ENCODE measurements at places on chromosomes 4 and X.

DNA sequence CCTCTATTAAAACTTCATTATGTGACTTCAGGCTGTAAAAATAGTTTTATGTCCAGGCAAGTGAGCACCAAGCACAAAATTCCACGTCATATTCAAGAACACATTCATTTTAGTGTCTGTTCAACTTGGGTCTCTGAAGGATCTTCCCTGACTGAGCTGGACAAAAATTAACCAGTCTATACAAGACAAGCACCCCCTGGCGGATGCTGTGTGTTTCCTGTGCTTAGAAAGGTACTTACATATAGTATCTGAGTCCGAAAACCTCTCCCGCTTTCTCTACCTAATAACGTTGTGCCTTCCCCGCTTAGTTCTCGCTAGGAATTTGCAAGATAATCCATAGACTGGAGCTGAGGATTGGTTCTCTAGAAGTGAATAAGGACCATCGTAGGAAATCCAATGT is 2214.5 kb upstream of the TENM3 start:
- DNase-seq, result no peak

GRCh38 chr4:61143461-61143860 is 56.7 kb upstream of the ADGRL3 start:
- DNase-seq, result no peak

DNA sequence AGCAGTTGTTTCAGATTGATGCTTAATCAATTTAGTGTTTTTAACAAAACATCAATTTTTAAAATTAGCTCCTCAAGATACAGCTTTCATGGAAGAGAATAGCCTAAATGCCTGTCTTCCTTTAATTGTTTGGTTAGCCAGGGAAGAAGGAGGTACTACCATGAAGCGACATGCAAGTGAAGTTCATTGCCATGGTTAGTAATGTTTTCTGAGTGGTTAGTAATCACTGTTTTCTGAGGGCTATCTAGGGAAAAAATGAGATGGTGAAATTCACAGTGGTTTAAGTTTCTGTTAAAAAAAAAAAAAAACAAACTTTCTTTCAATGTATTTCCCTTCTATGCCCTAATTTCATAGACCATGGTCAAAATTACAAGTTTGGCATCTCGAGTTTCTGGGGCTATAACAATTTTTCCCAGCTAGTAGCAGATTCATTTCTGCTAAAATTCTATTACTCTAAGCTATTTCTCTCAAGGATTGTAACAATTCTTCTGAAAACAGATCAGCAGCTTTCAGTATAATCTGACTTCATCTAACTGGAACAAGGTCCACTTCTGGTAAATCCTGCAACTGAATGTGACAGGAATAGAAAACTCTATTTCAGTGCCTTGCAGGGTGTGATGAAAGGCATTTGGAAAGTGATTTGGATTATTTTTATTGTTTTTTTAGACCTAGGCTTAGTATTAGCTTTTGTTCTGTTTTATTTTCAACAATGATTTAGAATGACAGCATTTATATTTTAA is 157.0 kb downstream of the PCDH18 start:
- peak; percentile 54 for DNase-seq

GRCh38 chr4:56130606-56131155 is 181.9 kb downstream of the CEP135 start:
- no peak for DNase-seq

GRCh38 chrX:7347465-7347864 is 199.5 kb upstream of the PUDP start:
- no peak for DNase-seq

GRCh38 chr4:173235050-173235449 is 66.4 kb downstream of the GALNT7 start:
- no peak for DNase-seq

DNA sequence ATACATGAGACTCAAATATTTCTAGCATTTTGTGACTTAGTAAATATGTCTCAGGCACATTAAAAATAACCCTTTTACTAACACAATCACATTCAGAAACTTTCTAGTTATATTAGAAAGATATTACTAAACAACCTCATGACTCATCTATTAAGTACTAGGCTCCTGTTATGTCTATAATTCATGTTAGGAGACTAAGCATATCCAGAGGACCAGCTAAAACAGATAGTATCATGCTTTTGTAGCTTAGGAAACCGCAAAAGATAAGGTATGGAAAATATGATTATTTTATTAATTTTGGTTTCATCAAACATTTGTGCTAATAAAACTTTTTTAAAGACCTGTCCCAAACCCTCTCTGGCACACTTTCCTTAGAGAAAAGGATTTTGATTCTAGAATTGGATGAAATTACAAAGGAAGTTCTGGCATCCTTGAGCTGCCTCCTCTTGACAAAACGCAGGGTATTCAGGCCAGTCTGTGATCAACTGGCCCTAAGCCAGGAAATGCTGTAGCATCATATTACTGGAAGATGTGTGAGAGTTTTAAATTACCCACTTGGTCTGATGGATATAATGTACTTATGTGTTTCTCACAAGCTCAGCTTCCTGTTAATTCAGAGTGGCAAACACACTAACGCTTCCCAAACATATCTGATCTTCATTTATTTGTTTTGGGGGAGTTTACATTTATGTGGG is 60.4 kb downstream of the NRK start:
- DNase-seq, result peak; percentile 60

DNA sequence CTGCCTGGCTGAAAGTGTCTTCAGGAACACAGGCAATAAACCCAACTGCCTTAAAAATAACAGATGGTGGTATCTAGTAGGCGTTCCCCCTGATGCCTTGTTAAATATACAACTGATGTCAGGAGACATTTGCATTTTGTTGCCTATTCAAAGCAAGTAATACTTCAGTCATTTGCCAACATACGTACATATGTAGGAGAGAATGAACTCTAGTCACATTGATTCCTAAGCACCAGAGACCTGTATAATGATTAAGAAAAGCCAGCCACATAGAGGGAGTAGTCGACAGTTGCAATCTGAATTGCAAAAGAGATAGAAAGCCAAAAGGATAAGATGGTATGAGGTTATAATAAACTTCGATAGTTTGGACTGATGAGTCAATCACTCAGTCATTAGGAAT is 191.0 kb upstream of the EMCN start:
- no peak for DNase-seq

- peak; percentile 35 for DNase-seq
Observed at GRCh38 chrX:43656005-43656494, at the start of gene MAOA. TSS of gene MAOA (plus strand) at chrX:43656299. CDS start at chrX:43656342, 43 bp downstream.

DNA sequence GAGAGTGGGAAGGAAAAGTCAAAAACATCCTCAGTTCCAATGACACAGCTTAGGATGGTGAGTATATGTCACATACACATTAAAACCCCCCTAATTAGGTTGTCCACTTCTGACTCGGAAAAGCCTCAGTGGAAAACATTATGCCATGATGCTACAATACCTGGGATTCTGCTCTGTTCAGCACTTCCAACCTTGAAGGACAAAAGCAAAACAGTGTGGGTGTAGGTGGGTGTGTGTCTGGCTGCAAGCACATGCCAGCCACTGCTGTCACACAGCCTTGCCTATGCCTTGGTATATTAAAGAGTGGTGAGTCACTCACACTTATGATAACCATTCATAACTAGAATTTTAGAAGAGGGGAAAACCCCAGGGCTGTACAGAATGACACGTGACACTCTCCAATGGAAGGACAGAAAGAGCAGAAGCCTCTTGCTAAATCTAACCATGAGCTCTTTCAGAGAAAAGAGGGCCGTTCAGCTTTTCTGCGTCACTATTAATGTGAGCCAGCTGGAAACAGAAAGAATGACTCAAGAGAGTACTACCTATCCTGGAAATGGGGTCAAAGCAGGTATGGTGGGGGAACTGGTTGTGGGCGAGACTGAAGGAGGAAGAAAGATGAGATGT is 159.6 kb downstream of the TET2 start:
- DNase-seq, result no peak

DNA sequence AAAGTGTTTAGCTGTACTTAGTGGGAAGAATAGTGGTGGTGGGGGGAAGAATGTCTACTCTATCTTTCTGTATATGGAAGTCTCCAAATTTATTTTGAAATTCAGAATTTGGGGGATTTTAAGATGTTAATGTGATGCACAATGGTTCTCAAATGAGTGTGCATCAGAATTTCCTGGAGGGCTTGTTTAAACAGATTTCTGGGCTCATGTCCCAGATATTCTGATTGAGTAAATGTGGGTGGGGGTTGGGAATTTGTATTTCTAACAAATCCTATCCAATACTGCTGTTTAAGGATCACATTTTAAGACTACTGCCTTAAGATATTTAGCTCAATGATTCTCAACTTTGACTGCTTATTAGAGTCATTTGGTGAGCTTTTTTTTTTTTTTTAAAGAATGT is 15.1 kb upstream of the INTS6L start:
- DNase-seq, result no peak

DNA sequence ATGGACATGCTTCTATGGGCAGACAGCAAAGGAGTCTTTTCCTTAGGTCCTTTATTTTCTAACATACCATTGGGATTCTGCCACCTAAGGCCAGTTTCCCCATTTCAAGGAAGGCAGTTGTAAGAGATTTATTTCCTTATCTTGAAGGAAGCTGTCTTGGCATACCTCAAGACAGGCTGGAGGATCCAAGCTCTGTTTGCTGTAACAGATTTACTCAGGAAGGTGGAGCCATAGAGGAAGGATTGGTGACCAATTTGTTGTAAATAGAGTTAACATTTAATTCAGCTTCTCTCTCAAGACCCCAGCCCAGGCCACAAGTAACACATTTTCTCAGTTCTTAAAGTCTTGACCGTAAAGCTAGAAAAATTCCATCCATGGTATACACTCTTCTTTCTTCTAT is 131.6 kb upstream of the TENM3 start:
- no peak for DNase-seq

DNA sequence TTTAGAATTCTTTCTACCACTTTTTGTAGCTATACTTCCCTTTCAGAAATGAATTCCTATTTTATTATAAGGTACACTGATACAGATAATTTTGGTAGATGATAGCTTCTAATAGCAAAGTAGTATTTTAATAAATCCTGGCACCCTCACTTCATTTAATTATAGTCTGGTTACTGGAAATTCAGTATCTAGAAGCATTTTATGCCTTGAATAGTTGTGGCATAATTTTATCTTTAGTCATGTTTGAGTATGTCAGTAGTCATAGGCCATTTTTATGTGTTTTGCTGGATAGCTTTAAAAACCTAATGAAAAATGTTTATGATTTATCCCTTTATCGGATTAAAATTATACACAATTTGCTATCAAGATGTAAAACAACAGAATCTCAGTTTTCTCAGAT is 92.3 kb downstream of the DIAPH2 start:
- no peak for DNase-seq

DNA sequence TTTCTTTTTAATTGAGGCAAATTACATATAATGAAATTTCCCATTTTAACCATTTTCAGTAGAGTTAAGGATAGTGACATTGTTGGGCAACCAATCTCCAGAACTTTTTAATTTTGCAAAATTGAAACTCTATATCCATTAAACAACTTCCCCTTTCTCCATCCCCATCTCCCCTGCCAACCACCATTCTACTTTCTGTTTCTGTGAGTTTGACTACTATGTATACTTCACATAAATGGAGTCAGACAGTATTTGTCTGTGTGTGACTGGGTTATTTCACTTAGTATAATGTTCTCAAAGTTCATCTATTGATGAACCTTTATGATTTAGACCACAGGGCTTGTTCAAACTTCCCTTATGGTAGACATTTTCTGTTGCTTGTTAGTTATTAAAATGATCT is 364.5 kb upstream of the MAD2L1 start:
- no peak for DNase-seq

DNA sequence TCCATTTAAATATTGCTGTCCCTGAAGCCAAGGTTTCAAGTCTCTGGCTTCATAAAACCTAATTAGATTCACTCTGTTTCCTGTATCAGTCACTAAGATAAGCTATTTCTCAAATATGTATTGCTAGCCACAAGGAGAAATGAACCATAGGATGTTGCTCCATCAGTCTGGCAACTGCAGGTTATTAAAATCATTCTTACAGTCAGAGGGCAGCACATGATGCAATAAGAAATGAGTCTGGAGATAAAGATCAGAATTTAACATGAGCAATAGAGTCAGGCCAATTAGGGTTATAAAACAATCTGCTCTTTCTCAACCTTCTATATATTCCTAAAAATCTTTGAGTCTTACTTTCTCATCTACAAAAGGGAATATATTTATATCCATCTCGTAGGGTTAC is 7.2 kb downstream of the PRKG2 start:
- DNase-seq, result no peak

GRCh38 chrX:64571011-64571410 is 175.8 kb upstream of the MTMR8 start:
- DNase-seq, result no peak

DNA sequence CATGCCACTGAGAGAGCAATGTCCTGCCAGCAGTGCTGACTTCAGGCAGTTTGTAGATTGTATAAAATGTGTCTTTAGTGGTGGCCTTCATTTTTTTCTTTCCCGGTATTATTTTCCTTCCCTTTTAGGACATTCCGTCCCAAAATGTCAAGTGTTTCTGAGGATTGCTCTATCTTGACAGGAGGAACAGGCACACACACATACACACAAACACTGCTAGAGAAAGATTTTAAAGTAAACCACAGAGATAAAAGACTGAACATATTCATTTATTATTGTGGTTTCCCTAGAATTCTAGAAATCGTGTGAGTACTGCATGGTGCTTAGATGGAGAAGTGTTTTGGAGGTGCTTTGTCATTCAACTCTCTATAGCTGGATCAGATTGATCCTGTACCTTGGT is 111.9 kb downstream of the GABRB1 start:
- DNase-seq, result no peak

DNA sequence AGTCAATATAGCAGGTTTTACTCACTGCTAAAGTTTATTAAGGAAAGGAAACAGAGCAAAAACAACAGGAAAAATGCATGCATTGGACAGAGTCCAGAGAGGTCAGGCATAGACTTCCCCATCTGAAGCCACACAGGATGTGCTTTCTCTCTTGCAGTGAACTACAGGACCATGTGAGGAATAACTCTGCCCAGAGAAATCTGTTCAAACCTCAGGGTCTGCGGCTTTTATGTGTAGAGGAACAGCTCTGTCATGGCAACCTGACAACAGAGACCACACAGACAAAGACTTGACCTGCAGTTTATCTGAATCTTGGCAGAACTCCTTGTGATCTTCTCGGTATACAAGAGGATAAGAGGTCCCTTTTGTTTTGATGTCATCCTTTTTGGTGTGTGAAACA is 46.3 kb upstream of the LONRF3 start:
- DNase-seq, result no peak

DNA sequence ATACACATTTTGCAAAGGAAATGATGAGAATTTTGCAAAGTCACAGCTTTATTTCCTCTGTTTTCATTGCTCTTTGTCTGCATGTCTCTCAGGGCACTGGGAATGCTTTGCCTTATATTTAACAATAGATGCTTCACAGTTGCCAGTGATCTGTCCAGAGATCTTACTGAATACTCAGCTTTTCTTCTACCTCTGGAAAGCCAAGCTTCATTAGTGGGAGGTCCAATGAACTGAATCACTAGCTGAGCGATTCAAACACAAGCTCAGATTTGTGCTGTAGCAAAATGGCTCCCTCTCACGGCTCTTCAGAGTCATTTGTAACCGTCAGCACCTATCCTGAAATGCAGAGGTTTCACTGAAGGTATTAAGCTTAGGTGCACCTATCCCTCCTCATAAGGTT is 138.9 kb downstream of the DCLK2 start:
- peak; percentile 73 for DNase-seq

GRCh38 chr4:8540072-8540471 is 40.1 kb upstream of the GPR78 start:
- no peak for DNase-seq
